Stimulated activated CD4-positive, alpha-beta T cell treated with anti-CD3 and anti-CD28 coated beads, Interleukin-1b, Interleukin-23, amount 100 ng/mL, for 24 hours (primary cell): ENCODE measurements at places on chromosomes 2 and 18.

DNA sequence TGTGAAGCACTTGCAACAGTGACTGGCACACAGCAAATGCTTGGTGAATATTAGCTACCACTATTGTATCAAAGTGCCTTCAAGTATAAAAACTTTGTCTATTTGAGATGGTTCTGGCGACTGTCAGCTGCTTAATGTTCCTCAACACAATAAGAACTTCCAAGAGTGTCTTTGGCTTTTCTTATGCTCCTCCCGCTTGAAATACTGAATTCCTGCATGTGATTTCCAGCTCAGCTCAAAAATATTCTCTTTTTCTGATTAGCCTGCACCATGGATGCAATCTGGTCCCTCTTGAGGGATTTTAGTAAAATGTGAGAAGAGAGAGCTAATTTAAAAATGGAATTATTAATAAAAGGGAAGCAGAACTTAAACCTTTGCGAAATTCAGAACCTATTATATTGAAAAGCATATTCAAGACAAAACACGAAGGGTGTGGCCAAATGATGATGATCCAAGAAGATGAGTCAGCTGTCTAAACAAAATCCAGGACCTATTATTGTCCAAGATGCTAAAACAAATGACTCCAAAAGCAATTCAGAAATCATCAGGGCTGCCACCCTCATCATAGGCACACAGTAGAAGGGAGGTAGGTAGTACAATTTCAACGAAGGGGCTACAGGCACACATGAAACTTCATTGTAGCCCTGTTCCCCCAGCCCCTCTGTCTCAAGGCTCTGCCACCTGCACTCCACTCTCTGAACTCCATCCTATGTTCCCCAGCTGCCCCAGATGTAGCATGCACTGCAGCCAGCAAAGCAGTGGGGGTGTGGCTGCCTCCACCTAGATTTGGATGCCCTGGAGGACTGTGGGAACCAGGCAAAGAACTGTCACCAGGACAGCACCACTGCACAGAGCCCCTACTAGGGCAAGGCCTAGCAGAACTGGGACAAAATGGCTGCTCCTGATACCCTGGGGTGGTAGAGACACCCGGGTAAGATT lies 190.1 kb downstream of the ZNF385B start:
- no peak for DNase-seq

- no peak for DNase-seq
Observed at GRCh38 chr2:210496512-210496911, 20.0 kb upstream of the LANCL1 start.

DNA sequence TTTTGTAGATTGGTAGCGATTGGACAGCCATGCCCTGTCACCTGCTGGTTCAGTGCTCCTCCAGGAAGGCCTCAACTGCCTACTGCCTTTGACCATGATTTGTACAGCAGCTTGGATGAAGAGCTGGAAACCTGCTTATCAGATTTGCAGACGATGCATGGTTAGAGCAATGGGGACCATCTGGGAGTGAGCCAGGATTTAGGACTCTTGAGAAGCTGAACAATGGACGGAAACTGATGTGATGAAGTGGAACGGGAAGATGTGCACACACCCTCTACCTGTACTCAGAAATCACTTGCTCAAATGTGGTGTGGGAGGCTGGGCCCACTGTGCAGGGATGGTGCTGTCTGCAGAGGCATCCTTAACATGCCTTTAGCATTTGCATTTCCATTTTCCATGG lies 57.2 kb downstream of the NCK2 start:
- DNase-seq = no peak

GRCh38 chr2:85129861-85130260 lies 3.3 kb upstream of the TCF7L1 start:
- no peak for DNase-seq

DNA sequence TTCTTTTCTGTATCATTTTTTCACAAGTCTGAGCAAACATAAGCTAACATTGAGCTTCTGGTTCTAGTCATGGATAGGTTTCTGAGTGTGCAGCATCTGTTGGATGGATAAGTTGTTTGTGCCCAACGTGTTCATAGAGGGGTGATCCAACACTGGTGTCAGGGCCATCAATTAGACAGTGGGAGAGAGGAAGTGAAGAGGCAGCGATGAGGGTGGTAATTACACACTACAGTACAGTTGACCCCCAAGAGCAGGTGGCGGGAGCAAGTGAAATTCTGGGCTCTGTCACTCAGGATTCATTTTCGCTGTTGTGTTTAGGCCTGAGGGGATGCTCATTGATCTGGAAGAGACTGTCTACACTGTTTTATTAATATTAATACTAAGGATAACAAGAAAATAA lies 180.0 kb upstream of the CXCR4 start:
- DNase-seq = no peak

DNA sequence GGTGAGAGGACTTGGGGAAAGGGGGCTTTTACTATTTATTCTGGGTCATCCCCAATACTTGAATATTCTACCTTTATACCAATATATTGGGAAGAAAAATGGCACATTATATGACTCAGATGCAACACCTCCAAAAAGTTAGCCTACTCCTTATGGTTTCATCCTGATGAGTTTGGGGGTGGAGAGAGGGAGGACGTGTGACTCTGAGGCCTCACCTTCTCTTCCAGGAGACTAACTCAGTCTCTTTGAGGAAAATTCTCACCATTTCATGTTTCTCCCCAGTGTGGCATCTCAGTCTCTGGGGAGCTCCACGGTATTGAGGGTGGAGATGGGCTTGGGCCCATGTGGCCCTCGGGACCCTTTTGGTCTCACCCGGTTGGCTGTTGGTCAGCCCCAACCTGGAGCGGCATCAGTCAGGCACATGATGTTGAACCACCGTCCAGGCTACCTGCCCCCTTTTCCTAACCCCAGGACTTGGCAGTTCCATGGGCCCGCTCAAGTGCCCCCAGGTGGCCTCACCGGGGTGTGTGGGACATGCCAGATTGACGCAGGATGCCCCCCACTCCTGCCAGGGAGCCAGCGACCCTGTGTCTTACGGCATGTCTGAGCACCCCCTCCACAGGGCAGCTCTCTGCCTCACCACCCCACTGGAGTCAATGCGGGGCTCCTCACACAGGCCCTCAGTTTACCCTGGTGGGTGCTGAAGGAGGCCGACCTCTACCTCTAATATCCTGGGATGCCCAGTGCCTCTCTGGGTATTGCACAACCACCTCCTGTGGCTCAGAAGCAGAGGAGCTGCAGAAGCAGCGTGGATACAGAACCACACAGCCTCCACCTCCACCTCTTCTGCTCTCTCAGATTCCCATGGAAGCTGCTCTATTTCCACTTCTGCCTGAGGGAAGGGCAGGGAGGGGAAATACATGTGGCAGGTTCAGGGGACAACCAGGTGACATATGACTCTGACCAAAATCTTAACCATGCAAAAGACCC lies 297.4 kb downstream of the EIPR1 start:
- DNase-seq = no peak

- DNase-seq = no peak
Observed at GRCh38 chr2:226838722-226839121, 2.9 kb downstream of the RHBDD1 start.

- DNase-seq = no peak
Observed at GRCh38 chr2:239790721-239791120, 234.4 kb downstream of the NDUFA10 start.

DNA sequence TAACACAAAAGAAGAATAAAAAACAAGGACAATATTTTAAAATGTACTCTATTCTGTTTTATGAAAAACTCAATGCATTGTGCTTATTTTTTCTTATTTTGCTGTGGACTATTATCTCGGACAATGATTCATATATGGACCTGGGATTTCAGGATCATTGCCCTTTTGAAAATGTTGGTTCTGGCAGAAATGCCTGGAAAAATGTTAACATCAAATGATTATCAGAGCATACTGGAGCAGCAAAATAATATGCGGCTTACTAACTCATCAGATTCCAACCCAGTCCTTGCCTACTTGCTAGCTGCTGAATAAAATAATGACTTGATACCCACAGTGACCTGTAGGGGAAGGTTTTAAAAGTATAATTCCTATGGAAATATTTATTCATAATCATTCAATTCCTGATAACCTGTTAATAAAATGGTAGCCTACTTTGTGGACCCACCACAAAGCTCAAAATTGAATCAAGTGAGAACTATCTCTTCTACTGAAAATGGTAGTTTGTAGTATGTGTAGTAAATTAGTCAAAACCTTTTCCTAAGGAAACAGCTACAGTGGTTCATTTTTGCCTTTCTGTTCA lies 117.4 kb downstream of the NEB start:
- no peak for DNase-seq

- DNase-seq = no peak
Observed at GRCh38 chr2:13121096-13121495, 404.4 kb downstream of the TRIB2 start.

DNA sequence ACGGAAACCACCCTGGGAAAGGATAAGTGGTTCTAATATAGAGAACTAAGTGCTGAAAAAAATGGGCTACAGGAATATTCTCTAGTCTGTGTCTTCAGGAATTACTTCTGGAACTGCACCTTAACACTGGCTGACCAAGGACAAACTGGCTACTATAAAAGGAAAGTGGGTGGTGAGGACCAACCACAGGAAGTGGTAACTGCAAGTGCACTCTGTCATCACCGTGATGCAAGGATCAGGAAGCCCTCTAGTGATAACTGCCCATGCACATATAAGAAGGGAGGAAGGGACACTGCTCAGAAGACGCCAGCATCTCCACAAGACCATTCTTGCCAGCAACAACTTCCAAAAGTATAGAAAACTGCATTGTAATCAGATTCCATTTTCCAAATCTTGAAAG lies 424.4 kb upstream of the RGPD4 start:
- DNase-seq = no peak

GRCh38 chr2:5537180-5537688 lies 154.9 kb upstream of the SOX11 start:
- no peak for DNase-seq

DNA sequence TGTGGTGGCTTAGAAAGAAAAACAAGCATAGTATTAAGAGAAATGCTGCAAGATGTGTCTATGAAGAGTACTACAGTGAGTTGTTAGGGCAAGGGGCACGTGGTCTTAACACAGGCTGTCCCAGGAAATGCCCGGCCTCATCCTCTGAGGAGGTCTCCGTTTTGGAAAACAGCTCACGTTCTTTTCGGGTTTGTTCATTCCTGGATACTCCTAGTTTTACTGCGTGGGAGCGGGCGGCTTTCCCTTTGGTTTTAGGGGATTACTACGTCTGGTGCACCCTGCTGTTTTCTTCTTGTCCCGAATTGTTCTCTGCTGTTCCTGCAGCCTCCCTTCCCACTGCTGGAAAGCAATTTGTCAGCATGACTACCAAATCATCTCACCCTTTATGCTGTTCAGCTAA lies 55.5 kb upstream of the RAB6D start:
- DNase-seq = no peak

- no peak for DNase-seq
Observed at GRCh38 chr2:50125246-50125645, 906.7 kb downstream of the NRXN1 start.

GRCh38 chr2:157839162-157839801 lies 36.8 kb downstream of the ACVR1 start:
- no peak for DNase-seq

- no peak for DNase-seq
Observed at GRCh38 chr2:104584393-104584792, 269.5 kb upstream of the POU3F3 start.

DNA sequence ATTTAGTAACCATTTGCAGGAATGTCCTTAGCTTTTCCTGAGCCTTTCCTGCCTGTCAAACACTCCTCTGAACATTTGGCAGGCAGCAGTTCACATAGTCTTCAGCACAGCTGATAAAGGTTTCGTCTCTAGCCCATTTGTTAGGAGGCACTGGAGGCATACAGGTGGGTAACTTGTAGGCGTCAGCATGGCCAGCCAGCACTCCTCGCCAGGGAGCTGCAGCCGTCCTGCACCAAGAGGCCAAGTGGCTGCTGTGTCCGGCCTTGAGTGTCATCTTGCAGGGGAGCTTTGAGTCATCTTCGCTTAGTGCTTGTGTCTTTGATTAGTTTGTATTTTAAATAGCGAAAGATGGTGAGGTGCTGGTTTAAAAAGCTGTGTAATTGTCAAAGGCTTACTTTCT lies 120.3 kb upstream of the NFATC1 start:
- no peak for DNase-seq
